ENCODE measurements at places on chromosomes 2 and 18.
A peak's percentile ranks its signal among the peaks of the same experiment; 100 is the strongest.

DNA sequence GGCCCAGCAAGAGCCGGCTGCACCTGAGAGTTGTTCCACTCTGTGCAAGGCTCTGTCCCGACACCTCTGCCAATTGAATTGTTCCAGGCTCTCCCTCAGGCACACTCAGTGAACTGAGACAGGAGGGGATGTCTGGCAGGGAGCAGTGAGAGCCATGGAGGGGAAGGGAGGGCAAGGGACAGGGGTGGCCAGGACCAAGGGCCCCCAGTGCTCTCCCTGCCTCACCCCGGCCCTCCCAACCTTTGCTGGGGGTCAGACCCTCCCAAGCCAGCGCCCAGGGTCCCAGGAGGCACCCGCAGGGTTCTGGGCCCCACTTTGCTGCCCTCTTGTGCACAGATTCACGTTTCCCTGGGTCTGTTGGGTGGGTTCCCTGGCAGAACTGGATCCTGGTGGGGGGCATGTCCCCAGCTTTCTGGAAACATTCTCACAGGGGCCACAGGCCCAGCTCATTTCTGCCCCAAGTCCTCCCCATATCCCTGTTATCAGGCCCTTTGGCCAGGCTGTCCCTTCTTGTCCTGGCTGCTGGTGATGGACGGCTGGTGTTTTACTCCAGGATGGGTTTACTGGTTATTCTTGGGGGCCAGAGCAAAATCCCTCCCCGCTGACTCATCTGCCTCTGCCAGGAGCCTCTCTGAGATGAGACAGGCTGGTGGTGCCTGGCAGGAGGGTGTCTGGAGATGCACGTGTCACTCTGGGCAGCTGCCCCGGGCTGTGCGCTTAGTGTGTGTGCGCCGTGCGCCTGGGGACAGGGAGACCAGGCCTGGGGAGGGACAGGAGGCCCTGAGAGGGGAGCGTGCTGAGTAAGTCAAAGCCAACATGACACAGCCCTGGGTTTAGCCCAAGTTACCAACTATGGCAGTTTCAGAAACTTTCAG lies 136.5 kb upstream of the CTDP1 start:
- DNase-seq, result no peak

DNA sequence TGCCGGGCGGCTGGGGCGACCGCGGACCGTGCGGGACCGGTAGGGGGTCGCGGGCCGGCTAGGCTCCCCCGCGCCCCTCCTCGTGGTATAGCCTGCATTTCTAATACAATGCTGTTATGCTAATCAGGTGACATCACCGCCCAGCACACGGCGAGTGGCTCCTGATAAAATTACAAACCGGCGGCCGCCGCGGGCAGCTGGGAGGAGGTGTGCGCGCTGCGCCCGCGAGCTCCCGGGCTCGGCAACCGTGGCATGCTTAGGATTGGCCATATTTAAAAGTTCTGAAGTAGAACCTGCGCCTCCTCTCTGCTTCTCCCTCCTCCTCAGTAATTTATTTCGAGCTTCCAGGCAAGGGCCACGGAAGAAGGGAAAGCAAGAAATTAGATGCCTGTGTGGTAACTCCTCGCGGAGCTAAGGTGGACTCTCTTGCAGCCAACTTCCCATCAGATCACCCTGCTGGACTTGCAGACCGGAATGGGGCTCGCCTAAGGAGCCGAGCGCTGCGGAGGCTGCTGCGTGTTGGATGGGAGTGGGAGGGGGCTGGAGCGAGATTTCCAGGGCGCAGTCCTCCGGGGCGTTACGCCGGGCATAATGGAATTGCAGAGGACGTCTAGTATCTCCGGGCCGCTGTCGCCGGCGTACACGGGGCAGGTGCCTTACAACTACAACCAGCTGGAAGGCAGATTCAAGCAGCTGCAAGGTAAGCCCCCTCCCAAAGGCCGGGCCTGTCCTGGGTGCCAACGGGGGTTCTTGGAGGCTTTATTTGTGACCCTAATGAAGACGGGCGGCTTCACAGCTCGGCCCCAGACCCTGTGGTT lies 102.3 kb downstream of the SPTBN1 start:
- DNase-seq, result peak; percentile 55

- DNase-seq, result no peak
Measured at GRCh38 chr2:216467845-216468244, 30.8 kb upstream of the RPL37A start.

DNA sequence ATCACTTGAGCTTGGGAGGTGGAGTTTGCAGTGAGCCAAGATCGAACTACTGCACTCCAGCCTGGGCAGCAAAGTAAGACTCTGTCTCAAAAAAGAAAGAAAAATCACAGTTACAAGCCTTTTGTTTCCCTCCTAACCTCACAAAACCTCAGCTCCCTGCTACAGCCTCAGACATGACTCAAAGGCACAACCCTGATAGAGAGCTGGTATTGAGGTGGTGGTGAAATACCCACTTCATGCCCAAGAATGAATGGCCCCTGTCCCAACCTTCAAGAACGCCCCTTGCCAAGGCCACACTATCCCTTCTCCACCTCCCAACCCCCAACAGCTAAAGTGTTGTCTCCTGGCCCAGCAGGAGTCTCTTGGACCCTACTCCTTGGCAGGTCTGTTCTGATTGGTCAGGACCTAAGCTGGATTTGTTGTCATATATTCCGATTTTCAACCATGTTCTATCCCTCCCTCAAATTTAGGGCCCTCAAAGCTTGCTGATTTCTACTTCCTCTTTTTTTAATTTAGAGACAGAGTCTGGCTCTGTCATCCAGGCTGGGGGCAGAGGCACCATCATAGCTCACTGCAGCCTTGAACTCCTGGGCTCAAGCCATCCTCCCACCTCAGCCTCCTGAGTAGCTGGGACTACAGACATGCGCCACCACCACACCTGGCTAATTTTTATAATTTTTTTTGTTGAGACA lies 61.9 kb upstream of the BZW1 start:
- no peak for DNase-seq

DNA sequence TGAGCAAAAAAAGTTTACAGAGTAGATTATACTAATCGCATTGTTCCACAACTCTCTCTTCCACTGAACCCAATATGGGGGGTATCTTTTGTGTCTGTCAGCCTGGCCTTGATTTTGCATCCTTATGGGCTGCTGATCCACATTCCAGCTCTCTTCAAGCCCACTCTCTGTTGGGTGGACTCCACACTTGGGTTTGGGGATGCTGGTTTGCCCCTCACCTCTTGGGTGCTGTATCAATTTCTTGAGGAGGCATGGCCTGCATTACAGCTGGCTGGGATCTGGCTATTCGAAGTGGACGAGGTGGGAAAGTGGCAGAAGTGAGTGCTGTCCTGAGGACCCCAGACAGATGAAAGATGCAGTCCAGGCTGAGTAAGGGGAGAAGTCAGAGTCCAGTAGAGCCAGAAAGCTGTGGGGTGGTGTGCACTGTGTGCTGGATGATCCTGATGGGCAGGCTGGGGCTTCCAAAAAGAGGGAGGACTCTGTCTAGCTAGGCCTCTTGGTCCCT lies 141.4 kb downstream of the CAPN13 start:
- no peak for DNase-seq

- DNase-seq, result peak; percentile 25
Measured at GRCh38 chr2:207767461-207768167, 2.1 kb downstream of the FZD5 start.

DNA sequence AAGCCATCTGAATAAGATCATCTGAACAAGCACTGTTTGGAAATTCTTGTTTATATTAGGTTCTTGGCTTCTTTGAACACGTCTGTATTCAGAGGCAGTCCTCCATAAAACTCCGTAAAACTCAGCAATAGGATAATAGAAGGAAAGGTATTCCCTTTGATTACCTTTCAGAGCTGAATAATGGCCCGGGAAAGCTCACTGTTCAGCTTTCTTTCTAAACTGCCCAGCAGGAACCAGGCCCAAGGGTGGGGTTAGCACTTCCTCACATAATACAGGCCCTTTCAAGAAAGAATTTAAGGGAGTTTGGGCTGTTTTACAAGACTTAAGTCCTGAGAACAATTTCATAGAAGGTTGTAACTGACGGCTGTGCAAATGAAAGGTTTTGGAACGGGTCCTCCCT lies 72.2 kb upstream of the PHLPP1 start:
- no peak for DNase-seq

- no peak for DNase-seq
Measured at GRCh38 chr2:195769975-195770374, 112.9 kb downstream of the SLC39A10 start.

GRCh38 chr2:105909215-105909614 lies 164.5 kb downstream of the NCK2 start:
- no peak for DNase-seq

- DNase-seq, result peak; percentile 16
Measured at GRCh38 chr2:111066062-111066593, 54.6 kb upstream of the BCL2L11 start.

- DNase-seq, result no peak
Measured at GRCh38 chr2:65026704-65027464, 29.3 kb upstream of the CEP68 start.

DNA sequence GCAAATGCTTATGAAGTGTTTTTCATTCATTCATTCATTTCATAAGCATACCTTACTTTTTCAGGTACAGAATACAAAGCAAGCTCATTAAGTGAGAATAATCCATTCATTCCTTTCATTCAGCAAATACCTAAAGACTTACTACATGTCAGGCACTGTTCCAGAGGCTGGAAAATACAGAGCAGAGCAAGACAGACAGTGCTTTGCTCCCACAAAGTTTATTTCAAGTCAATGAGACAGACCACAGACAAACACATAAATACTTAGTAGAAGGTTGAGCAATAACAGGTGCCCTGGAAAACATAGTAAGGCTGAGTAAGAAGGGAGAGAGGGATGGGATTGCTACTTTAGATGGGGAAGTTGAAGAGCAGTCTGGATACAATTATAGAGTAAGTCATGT lies 309.8 kb downstream of the C1D start:
- no peak for DNase-seq

DNA sequence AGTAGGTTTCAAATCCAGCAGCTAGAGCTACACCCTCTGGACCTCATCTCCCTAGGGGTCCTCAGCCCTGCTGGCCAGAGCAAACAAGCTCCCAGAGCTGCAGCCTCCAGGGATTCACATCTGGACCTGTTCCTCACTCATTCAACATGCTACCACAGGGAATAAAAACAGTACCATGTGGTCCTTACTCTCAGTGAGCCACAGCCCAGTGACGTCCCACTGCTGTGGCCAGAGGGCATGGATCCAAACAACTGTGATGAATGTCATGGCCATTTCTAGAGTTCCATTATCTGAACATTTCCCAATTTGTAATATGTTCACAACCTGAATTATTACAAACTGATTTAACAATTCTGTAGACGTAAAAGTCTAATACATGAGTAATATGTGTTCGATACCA lies 177.9 kb downstream of the TRABD2A start:
- DNase-seq, result no peak

- DNase-seq, result no peak
Measured at GRCh38 chr2:105344704-105345345, 7.5 kb downstream of the C2orf49 start.

DNA sequence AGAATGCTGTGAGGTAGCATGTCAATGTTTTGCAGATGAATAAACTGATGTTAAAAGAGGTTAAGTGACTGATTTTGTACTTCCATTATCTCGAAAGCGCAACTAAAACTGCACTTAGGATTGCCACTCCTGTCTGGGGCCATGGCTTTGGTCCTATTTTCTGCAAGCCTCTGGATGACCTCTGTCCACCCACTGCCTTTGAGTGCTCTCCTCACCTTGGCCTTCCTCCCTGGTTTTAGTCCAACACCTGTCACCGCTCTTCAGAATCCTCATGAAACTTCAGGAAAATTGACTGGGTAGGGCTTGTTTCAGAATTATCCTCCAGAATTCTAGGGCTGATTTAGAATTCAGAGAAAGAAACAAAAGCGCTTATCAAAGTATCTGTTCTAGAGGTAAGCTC lies 51.1 kb upstream of the HNMT start:
- no peak for DNase-seq

DNA sequence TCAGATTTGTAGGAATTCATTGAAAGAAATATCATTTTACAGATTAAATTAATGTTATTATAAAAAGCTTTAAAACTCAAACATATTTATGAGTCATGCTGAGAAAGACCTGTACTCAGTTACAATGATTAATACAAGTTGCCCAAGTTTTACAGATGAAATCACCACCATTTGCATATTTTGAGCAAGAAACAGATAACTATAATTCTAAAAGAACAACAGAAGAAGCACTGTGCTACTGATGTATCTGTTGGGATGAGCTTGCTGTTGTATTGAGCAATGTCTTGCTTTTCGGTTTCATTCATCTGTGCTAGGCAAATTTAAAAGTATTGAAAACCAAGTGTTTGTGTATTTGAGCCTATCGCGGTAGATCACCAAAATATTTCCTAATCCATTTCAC lies 1589.1 kb upstream of the ZEB2 start:
- no peak for DNase-seq

DNA sequence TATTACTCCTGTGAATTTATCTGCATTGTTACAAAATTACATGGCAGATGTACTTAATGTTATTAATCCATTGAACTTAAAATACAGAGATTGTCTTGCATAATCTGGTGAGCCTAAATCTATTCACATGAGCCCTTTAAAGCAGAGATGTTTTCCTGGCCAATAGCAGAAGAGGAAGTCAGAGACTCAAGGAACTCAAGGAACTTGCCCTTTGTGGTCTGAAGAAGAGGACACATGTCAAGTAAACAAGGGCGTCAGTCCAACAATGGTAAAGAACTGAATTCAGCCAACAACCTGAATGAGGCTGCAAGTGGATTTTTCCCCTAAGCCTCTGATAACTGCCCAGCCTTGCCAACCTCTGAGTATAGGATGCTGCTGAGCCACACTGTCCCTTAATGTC lies 356.3 kb upstream of the PKDCC start:
- peak; percentile 17 for DNase-seq

DNA sequence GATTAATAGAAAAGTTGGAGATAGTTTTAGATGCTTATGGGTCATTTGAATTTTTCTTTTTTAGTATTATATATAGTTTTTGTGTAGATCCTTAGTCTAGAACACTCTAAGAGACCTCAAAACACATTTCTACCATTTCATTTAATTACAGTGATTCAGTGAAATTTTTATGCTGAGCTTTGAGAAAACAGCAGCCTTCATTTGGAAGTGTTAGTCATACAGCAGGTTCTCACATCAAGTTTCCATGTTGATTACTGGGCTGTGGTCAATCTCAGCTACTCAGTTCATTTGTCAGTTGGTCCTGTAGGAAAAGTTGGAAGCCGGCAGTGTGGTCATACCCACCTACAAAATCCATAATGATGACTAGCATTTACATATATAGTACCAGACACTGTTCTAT lies 37.9 kb downstream of the MAP3K19 start:
- DNase-seq, result no peak

DNA sequence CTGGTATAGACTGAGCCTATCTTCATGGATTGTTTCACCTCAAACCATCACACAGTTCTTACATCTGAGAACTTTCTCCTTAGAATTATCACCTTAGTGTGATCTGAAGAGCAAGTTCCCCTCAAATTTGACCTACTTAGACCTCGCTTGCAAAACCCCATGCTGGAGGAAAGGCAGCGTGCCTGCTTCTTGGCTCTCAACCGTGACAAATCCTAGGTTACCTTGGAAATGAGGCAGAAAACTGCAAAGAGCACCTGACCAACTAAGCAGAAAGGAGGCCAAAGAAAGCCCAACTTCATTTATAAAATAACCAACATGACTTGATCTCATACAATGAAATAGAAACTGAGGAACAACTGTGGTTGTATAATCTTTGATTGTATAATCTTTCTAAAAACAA lies 146.4 kb downstream of the RAB3GAP1 start:
- DNase-seq, result no peak

- DNase-seq, result peak; percentile 49
Measured at GRCh38 chr2:144507441-144508171, 12.3 kb downstream of the ZEB2 start.

GRCh38 chr2:160334028-160334741 lies 134.1 kb upstream of the ITGB6 start:
- DNase-seq, result no peak
